ENCODE measurements at places on chromosomes 13 and 19.

DNA sequence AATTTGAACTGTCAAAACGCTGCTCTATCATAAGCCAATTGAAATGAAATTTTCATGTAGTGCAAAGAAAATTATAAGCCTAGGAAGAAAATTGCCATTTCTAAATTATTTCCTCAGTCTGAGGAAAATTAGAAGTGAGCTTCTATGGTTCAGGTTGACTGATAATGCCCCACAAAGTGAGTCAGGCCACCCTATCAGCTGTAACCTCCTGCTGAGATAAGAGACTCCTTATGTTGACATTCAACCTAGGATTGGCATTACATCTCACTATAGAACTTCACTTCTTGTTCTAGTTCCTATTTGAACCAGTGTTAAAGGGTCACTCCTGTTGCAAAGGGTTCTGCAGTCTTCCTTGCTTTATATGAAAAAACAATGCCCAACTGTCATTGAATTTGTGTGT, 32.6 kb upstream of the RFC3 start:
- DNase-seq = no peak

GRCh38 chr13:30371649-30372265, 50.5 kb upstream of the UBE2L5 start:
- peak; percentile 77 for DNase-seq

- no peak for DNase-seq
These were observed 18.8 kb upstream of the GPR183 start for GRCh38 chr13:99326012-99326411.

GRCh38 chr13:58446979-58447378, 815.4 kb downstream of the PCDH17 start:
- DNase-seq = no peak

- no peak for DNase-seq
These were observed 25.0 kb upstream of the VWA8 start for GRCh38 chr13:41985788-41986508.

DNA sequence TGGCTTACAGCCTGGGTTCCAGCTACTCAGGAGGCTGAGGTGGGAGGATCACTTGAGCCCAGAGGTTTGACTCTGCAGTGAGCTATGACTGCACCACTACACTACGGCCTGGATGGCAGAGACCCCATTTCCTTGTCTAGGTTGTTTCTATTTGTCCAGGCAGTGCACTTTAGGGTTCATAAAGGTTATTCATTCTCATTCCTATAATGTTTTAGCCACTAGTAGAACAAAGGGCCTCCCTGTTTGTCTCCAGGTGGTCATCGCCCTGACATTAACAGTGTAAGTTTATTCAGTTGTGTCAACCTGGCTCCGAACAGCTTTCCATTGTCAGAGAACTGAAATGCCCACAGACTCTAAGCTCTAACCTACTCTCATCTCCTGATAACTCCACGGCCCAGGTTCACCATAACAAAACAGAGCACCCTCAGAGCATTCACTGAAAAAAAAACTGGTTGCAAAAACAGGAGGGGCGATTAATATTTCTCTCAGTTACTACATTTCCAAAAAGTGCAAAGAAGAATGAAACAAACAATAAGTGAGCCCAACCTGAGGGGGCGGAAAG, 37.1 kb downstream of the SMAD9 start:
- DNase-seq = no peak

- no peak for DNase-seq
These were observed 637.2 kb upstream of the MIR17HG start for GRCh38 chr13:90710164-90710759.

DNA sequence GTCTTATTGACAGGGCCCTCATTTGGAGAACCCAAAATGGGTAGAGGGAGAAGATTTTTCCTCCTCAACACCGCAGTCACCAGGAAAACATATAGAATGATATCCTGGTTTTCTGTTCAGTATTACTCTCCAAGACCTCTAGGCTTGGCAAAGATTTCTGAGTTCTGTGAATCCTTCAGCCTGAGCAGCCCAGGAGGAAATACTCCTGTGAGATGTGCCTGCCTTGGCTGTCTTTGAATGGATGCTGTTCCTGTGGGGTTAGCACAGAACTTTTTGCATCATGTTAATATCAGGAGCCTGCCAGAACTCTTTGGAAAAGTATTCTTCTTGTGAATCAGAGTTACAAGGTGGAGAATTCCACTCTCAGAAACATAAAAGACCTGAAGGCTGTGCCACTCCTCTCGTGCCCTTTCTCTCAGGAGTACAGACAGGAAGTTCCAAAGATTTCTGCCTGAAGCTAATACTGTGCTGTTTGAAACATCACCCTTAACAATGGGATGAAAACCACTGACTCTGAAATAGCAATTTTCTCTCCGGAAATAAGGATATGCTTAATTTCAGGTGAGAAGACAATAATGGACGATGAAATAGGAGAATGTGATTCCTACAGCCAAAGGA, 520.1 kb upstream of the NBEA start:
- no peak for DNase-seq

GRCh38 chr19:37936886-37937285, 29.9 kb downstream of the SIPA1L3 start:
- no peak for DNase-seq

GRCh38 chr19:35895911-35896642, 4.3 kb downstream of the NFKBID start:
- no peak for DNase-seq

- DNase-seq = no peak
These were observed 105.0 kb downstream of the IER2 start for GRCh38 chr19:13255041-13255718.

- DNase-seq = no peak
These were observed 49.8 kb downstream of the KATNAL1 start for GRCh38 chr13:30257468-30258099.

GRCh38 chr13:112714376-112715174, 24.7 kb downstream of the ATP11A start:
- no peak for DNase-seq

DNA sequence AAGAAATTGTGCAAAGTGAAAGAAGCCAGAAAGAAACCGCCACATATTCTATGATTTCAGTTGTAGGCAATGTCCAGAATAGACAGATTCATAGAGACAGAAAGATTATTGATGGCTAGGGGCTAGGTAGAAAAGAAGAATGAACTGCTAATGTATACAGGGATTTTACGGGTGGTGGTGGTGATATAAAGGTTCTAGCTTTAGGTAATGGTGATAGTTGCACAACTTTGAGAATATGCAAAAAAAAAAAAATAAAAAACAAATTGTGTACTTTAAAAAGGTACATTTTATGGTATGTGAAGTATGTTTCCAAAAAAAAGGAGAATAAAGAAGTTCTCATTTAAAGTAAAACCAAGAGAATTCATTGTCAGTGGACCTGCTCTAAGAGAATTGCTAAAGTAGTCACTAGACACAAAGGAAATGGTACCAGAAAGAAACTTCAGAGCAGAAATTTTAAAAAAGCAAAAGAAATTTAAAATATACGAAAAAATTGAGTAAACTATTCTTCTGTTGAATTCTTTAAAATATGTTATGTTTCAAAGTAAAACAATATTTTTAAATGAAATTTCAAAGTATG, 680.1 kb downstream of the UQCRFS1 start:
- no peak for DNase-seq

GRCh38 chr13:38086721-38087120, 217.1 kb upstream of the TRPC4 start:
- no peak for DNase-seq

DNA sequence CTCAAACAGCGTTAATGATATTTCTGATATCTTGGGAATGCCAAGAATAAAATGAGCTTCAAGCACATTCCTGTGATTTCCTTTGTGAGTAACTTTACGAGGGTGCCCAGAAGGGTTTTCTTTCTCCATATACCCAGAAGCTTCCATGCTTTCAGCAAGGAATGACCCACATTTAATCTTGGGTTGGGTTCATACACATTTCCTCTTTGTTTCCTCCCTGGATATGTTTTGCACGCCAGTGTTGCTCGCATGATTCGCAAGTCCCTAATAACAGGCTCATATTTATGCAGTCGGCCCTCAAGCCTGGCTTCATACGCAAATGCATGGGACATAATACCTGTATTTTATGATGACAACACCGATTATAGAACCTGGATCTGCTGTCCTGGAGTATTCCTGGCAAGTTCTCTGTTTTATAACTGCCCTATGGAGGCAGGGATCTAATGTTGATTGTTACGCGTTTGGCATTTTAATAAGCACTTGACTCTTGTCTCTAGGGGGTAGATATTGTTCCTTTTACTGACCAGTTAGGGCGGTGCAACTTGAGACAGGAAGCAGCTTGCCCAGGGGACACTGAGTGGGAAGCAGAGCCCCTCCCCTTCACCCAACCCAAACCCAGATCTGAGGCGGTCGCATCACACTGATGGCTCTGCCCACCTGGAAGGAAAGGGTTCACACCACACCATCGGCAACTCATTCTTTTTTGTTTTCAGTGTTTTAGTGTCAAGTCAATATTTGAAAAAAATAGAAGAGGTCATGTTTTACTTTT, 220.4 kb upstream of the SOX1 start:
- DNase-seq = no peak

DNA sequence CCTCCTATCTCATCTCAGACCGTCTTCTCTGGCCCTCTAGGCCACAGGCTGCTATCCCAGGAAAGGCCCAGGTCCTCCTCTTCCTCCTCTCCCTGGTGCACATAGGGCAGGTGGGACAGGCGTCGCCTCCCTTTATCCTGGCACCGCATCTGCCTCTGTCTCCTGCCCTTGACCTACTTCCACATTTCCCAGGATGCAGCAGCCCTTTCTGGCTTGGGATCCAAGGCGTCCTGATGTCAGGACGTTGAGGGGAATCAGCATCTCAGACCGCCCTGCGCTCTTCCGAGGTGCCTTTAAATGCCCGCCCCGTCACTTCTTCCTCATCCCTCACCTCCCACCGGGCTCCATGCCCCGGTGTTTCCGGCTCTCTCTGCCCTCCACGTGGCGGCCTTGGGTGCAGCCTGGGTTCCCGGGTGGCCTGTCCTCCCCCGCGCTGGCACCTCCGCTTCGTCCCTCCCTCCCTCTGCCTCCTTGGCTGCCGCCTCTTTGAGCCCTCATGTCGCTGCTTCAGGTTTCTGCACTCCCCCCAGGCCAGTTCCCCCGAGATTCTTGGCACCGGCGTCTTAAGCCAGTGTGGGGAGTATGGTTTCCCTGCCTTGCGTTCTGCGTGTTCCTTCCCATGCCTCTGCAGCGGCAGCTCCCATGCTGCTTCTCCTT, 66.3 kb downstream of the KDM4B start:
- DNase-seq = no peak

GRCh38 chr13:91358387-91358782, 10.9 kb downstream of the MIR17HG start:
- no peak for DNase-seq

- DNase-seq = no peak
These were observed 11.6 kb upstream of the ARL11 start for GRCh38 chr13:49616676-49617065.

- DNase-seq = peak; percentile 93
These were observed at the start of gene ZNF528 for GRCh38 chr19:52397310-52398080. Gene ZNF528, plus strand, starts transcription at chr19:52397849. Its CDS starts 4,165 bp downstream, at chr19:52402014.

- no peak for DNase-seq
These were observed 15.7 kb downstream of the NOSIP start for GRCh38 chr19:49564616-49565045.

DNA sequence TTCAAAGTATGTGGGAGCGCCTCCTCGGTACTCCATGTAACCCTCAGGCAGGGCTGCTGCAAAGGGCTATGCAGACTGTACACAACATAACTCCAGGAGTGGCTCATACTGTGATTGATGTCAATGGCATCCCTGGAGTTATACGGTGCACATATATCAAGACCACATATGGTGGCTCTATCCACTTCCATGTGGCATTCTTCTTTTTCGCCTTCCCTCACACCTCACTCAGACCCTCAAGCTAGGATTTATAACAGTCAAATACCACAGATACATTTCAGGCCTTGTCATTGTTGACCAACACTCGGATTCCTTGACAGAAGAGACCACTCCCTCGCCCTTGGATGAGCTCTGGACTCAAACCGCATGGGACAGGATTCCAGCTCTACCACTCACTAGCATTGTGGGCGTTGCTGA, 11.3 kb upstream of the UBL3 start:
- no peak for DNase-seq

- no peak for DNase-seq
These were observed 15.0 kb upstream of the ZNF83 start for GRCh38 chr19:52653161-52653560.

- DNase-seq = no peak
These were observed 19.2 kb downstream of the NAXD start for GRCh38 chr13:110634558-110634957.

DNA sequence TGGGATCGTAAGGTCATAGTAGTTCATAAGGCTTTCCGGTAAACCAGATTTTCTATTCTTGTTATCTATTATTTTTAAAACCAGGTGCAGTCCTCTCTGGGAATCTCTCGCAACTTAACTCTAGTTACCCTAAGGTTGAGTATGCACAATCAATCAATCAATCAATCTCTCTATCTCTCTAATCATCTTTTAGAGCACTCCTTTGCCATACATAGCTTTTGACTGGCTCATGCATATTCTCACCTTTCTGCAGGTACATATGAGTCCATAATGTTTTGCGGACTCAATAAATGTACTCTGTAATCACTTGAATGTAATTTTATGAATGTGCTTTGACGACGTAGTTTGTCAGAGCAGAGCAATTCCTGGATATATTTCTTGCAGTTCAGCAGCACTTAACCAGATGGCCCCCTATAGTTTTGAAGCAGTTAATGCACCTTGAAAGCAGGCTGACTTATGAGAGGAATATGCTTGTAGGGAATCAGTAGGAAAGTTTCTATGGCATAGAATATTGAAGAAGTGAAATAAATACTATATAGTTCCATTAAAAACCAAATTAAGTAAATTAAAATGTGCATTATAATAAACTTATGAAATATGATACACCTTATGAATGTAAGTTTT, 524.7 kb downstream of the GPC5 start:
- DNase-seq = no peak

GRCh38 chr13:54077569-54077968, 1049.0 kb downstream of the OLFM4 start:
- no peak for DNase-seq

GRCh38 chr19:55554741-55555152, 9.4 kb upstream of the SBK3 start:
- DNase-seq = no peak

DNA sequence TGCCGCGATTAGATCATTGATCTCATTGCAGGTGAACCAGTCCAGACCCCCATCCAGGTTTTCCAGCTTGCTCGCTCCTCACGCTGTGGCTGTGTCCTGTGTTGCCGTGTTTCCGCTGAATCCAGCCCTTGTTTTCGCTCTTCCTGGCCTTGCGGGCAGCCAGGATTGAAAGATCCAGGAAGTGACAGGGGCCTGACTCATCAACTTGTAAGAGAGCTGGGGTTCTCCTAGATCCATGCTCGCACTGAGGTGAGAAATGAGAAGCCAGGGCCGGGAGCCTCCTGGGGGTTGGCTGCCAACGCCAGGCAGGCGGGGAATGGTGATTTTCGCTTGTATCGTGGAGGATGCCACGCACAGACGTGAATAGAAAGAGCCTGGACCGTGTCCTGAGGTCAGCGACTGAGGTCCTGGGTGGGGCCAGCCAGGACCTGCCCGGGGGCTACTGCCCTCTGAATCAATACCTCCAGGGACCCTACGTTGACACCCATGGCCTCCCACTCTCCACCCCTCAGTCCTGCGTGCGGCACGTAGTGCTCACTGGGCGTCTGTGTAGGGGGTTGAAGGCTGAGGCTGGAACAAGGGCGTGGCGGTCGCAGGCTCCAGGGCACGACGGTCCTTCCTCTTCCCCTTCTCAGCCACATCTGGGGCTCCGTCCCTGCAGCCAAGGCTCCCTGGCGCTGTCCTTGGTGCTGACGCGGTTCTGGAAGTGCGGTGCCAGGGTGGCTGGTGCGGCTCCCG, 7.3 kb upstream of the PTPRH start:
- peak; percentile 36 for DNase-seq

Measured in CD4-positive, alpha-beta T cell treated with Interleukin-21 for 1 hour (primary cell).